ENCODE measurements at places on chromosomes 13 and 19.

DNA sequence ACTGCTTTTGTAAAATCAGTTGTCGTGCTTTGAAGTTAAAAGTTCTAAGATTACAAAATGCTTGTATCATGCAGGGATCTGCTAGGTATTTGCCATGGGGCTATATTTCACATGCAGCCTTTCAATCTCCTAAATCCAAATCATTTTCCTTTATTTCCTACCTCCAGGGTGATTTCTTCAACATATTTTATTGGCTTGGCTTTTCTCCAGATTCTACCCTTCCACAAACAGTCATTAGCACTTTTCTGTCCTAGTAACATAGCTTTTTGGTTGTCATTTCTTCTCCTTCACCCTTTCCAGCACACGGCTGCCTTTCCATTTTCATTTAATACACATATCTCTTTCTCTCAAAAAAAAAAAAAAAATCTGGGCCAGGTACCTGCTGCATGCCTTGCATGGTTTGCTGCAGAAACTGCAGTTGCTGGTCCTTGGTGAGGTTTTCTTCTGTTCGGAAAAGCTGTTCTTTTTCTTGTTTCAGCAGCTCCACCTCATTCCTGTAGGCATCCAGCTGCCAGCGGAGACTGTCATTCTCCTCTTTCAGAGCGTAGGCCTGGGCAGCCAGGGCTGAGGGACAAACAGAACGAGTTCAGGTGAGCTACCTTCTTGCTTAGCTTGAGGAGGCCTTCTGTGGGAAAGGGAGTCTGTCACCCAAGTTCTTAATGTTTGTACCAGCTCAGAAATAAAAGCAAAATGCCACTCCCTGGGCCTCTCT, 274.7 kb downstream of the DNAJC15 start:
- no peak for DNase-seq

DNA sequence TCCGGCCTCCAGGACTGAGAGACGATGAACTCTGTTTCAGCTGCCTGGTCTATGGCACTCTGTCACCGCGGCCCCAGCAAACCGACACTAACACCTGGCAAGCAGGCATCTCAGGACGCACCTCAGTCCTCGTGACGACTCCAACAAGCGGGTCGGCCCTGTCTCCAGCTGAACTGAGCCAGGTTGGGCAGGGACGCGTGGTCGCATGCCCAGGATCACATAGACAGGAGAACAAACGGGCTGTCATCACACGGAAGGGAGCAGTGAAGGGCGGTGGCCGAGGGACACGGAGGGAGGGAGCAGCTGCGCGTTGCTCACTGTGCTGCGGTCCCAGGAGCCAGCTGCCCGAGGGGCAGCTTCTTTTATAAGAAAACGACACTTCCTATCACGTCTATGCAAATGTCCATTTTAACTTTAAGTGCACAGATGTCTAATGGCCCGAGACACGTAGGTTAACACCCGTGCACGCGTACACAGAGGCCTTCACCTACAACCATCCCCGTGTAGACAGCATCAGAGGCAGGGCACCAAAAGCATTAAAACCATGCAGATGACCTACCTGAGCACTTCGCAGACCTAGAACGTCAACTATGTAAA, 8.9 kb downstream of the SGTA start:
- no peak for DNase-seq

GRCh38 chr19:38252385-38252784, 3.8 kb downstream of the PPP1R14A start:
- DNase-seq: no peak

DNA sequence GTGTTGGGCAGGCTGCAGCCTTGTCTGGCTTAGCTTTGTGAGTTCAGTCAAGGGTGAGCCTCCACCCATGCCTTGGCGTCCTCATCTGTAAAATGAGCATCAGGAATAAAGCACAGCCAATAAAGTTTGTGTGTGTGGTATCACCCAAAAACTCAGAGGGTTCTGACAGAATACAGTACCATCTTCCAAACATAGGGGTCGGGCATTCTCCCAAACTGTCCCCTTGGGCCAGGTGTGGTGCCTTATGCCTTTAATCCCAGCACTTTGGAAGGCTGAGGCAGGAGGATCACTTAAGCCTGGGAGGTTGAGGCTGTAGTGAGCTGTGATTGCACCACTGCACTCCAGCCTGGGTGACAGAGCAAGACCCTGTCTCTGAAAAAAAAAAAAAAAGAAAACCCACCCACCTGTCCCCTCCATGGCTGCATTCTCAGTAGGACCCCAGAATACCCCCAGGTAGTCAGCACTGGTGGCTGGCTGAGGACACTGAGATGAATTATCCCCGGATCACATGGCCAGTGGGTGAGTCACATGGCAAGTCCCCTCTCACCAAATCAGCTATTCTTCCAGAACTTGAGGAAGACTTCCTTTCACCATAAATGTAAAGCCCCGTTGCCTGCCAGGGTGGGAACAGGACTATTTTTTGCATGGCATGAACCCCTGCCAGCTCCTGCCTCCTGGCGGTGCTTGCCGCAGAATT, 18.6 kb downstream of the POP4 start:
- DNase-seq: peak; percentile 35

DNA sequence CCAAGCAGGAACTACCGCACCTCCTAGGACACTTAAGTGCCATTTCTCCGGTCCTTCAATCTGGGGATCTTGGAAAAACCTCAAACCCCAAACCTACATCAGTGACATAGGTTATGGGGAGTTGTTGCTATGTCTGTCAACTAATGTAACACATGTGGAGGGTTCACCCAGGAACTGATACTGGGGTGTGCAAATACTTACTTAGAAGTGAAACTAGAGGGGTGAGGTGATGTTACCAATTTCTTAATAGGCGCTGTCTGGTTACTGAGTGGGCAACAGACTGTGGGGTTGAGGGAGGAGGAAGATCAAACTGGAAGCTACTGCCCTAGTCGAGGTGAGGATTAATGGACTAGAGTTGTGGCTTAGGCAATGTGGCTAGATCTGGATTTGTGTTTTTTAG, 1.9 kb downstream of the ZNF586 start:
- DNase-seq: no peak

GRCh38 chr13:58528351-58528750, 896.8 kb downstream of the PCDH17 start:
- no peak for DNase-seq

DNA sequence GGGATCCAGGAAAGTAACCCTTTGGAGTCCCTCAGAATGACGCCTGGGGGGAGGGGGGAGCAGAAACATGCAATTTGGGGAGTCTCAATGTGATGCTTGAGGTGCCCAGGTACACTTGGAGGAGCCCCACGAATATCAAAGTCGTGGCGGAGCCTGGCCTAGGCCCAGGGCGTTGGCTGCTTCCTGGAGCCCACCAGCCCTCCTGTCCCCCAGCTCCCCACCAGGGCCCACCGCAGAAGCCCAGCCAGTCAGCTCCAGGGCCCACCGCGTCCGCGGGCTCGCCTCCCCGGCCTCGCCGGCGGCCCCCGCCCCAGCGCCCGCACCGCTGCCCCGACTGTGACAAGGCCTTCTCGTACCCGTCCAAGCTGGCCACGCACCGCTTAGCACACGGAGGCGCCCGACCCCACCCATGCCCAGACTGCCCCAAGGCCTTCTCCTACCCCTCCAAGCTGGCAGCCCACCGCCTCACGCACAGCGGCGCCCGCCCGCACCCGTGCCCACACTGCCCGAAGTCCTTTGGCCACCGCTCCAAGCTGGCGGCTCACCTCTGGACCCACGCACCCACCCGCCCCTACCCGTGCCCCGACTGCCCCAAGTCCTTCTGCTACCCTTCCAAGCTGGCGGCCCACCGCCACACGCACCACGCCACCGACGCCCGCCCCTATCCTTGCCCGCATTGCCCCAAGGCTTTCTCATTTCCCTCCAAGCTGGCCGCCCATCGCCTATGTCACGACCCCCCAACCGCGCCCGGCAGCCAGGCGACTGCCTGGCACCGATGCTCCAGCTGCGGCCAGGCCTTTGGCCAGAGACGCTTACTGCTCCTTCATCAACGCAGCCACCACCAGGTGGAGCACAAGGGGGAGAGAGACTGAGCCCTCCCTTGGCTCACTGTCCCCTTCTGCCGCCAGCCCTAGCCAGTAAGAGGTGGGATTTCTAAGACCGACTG, 2.1 kb downstream of the ZNF575 start:
- peak; percentile 57 for DNase-seq

- peak; percentile 26 for DNase-seq
Observed at GRCh38 chr13:33524086-33524485, 238.5 kb upstream of the STARD13 start.

DNA sequence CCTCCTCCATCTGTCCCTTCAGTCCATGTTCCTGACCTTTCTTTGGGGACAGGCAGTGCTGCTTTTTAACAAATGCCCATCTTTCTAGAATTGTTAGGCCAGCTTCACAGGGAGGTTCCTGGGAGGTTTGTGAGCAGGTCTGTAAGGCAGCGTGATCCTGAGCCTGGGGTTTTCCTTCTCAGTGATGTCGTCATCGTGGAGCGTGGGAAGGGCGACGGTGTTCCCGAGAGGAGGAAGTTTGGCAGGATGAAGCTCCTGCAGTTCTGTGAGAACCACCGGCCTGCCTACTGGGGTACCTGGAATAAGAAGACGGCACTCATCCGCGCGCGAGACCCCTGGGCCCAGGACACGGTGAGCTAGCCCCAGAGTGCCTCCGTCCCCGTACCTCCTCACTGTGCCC, 26.8 kb downstream of the CHAF1A start:
- DNase-seq: no peak

GRCh38 chr13:112764864-112765561, 75.2 kb downstream of the ATP11A start:
- no peak for DNase-seq

DNA sequence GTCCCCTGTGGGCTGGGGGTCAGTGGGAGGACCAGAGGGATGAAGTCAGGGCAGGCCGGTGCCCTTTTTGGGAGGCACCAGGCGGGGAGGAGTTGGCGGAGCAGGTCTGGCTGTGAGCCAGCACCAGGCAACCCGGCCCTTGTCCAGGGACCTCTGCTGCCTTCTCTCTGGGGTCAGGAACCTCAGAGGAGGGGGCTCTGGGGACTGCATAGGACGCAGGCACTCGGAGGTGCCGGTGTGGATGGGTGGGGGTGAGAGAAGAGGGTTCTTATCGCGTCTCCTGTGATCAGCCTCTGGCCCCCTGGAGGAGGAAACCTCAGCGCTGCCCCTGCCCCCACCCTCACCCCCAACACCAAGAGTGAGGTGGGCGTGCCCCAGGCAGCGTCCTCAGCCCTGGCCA, 16.5 kb downstream of the DPF1 start:
- no peak for DNase-seq

GRCh38 chr19:16461630-16462051, 10.1 kb downstream of the EPS15L1 start:
- DNase-seq: no peak
